ENCODE measurements at places on chromosomes 7 and 10. TPM values are rescaled to one million over a fixed set of nuclear protein-coding genes. Genes with fewer than 3 reads are reported as not detected.

DNA sequence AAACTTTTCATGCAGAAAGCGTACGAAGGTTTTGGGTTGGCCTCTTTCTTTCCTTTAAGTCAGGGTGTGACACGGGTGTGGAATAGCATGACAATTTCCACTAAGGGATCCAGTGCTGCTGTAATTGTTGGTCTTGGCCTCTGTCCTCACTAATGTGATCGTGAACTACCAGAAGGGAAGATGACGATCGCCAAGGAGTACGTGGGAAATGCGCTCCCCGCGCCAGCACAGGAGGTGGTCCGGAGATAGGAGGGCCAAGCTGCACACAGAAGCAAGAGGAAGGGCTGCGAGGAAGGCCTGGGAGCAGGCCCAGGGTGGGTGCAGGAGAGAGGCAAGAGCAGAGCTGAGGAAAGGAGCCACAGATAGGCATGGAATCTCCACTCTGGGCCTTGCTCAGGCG lies 79.7 kb upstream of the PODXL start:
- no peak for DNase-seq

Gene SPDYE11
- not detected for total RNA-seq

DNA sequence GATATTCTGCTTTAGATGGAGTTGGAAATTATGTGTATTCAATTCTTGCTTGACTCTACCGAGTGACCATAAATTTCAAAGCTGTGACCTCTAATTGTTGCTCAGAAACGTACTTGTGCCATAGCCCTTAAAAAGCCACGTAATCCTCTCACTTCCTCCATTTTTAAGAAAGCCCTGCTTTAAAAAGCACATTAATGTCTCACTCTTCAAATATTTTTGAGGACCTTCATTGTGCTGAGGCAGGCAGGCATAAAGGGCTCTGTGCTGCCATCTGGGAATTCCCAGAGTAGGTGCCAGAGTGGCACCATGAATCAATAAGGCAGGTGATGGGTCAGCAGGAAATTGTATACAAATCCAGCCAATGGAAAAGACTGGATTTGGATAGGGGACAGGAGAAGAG lies 97.7 kb upstream of the FAM204A start:
- no peak for DNase-seq

DNA sequence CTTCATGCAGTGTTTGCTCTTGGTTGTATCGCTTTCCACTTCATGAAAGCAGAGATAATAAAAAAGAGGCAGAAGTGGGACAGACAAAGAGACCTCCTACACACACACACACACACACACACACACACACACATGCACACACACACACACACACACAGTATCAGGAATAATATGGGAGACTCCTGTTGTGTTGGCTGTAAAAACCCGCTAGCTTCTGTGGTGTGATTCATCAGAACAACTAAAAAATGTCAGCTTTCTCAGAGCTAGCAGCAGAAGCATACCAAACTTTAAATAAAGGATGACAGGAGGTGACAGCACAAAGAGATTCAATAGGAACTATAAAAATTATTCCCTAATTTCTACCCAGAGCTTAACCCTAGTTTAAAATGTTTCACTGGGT lies 148.2 kb upstream of the LRRTM3 start:
- DNase-seq, result no peak

DNA sequence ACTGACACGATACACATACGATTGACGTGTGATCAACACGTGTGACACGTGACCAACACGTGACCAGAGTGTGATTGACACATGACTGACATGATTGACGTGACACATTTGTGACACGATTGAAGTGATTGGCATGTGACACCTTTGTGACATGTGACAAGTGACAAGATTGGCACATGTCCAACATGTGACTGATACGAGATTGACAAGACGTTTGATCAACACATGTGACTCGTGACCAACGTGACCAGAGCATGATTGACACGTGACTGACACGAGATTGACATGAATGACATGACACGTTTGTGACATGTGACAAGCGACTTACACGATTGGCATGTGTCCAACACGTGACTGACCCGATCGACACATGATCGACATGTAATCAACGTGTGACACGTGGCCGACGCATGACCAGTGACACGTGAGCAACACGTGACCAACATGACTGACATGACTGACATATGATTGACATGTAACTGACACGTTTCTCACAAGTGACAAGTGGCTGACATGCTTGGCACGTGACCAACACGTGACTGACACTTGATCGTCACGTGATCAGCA lies 22.0 kb downstream of the CRPPA start:
- no peak for DNase-seq

Gene C10orf143
- total RNA-seq, result 3.7 TPM

GRCh38 chr7:151012911-151013347 lies 11.4 kb downstream of the ATG9B start:
- DNase-seq, result no peak

Gene EN2
- not detected for total RNA-seq

Gene SDHAF3
- 12.3 TPM for total RNA-seq

Gene KLHDC10
- 34.2 TPM for total RNA-seq

Gene OR2A1
- 0.15 TPM for total RNA-seq

Gene SNX8
- 43.1 TPM for total RNA-seq

Gene SORBS1
- 58.2 TPM for total RNA-seq

Gene PNLIPRP3
- not detected for total RNA-seq

Gene HMX3
- total RNA-seq, result not detected

- DNase-seq, result no peak
Observed at GRCh38 chr10:132143162-132143561, 43.6 kb upstream of the DPYSL4 start.

DNA sequence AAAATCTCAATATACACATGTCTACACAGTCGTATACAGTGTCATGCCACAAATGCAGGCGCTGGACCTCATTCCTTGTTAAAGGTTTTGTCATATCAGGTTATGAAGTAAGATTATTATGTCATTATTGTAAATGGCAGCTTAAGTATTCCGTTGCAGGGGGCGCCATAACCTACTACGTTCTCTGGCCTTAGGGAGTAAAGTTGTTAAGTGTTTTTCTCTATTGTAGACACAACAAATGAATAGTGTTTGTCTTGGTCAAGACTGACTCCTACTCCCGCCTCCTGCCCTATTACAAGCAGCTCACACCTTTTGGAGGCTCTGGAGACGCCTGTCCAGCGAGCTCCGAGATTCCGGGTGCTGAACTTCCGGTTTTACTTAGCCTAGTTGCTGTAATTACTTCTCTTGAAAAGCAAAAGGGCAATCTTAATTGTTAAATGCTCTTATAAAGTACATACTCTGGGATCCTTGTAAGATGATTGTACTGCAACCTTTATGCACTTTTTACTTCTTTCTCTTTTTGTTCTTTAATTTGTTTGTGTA lies 994 bp downstream of the GATAD1 start:
- peak; percentile 72 for DNase-seq

- no peak for DNase-seq
Observed at GRCh38 chr7:26429168-26429567, 137.5 kb downstream of the SNX10 start.

GRCh38 chr7:106010866-106011265 lies 47.8 kb downstream of the CDHR3 start:
- no peak for DNase-seq

- no peak for DNase-seq
Observed at GRCh38 chr10:28788252-28788651, 110.9 kb downstream of the BAMBI start.

DNA sequence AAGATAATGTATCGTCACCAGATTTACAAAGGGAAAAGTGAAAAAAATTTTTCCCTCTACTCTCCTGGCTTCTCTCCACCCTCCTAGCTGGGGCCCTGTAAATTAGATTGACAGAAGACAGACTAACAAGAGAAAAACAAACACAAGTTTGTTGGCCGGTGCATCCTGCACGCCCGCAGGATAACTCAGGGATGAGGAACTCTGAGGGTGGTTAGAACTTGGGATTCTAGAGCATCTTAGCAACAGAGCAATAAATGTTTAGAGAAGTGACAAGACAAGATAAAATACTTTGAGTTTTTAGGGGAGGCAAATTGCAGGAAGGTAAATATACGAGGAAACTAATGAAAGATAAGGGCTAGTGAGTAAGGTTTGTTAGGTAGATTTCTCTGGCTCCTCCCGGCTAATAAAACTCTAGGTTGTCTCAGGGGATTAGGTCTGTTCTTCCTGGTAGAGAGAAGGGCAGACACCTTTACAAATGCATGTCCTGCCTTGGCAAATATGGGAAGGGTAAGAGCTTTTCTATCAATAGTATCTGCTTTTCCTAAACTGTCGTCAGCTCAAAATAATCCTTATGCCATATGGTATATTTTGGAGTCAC lies 4.3 kb upstream of the UCN3 start:
- no peak for DNase-seq

DNA sequence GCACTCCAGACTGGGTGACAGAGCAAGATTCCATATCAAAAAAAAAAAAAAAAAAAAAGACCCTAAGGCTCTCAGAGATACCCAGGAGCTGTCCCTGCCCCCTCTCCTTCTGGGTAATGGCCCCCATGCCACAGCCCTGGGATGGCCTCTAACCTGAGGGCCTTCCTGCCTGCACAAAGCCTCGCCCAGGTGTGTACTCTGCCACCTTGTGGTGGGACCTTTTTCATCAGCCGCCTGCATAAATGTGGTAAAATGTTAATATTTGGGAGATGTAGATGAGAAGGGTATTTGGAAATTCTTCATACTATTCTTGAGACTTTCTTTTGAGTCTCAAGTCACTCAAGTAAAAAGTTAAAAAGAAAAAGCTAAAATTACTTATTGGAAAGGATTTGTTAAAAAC lies 46.3 kb upstream of the RNF216 start:
- peak; percentile 52 for DNase-seq

Gene SSC4D
- total RNA-seq, result 1.7 TPM

Gene RET
- total RNA-seq, result 0.68 TPM

Gene SAMD9
- total RNA-seq, result 24.3 TPM

- no peak for DNase-seq
Observed at GRCh38 chr7:121048195-121048594, 59.7 kb downstream of the CPED1 start.

DNA sequence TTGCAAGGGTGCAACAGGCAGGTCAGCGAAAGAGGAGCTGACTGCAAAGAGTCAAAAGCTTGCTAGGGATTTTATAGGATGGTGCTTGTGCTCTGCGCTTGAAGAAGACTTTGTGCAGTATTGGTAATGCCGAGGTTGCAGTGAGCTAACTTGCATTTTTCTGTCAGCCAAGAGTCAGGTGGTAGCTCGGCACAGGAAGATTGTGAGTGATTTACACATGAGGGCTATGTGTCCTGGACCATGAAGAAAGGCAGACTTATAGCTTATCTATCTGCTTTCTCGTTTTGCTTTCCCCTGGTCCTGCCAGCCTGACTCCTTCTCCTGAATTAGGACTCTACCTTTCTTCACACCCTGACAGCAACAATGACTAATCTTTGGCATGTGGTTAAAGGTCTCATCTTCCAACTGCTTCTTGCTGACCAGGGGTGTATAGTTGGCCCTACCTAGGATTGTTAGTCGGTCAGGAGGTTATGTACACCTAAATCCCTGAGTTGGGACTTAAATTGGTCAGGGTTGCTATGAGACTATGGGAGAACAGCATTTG lies 4.1 kb upstream of the SYPL1 start:
- DNase-seq, result no peak

GRCh38 chr7:66720561-66720960 lies 20.0 kb upstream of the RABGEF1 start:
- no peak for DNase-seq

DNA sequence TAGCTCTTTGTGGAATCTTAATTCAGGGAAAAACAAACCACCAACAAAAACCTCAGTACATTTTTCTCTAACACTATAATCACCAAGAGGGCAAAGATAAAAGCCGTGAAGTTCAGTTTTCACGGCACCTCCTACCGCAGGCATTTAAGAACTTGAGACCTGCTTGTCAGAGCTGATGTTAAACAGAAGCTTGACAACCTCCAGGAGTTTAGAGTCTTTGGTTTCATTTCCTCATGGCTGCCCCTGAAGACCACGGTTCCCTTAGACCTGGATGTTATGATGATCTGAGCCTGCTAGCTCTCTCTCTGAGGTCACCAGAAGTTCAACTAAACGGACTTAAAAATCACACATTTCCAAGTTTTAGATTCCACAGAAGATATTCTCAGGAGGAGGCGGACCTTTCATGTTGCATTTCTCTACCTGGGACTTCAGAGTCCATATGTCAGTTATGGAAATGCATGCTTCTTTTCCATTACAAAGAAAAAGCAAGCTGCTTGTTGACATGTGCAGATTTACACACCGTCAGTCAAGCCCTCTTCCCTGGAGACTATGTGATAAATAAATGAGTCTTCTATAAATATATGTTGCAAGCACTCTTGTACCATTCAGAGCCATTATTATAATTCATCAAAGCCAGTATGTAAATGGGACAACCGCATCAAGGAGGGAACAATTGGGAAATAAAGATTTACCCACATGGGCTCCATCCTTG lies 258.0 kb downstream of the GFRA1 start:
- DNase-seq, result no peak

- no peak for DNase-seq
Observed at GRCh38 chr7:5489991-5490536, 66.4 kb upstream of the TNRC18 start.

- DNase-seq, result no peak
Observed at GRCh38 chr7:32204361-32205018, 134.3 kb upstream of the PDE1C start.

Gene HOXA13
- not detected for total RNA-seq

DNA sequence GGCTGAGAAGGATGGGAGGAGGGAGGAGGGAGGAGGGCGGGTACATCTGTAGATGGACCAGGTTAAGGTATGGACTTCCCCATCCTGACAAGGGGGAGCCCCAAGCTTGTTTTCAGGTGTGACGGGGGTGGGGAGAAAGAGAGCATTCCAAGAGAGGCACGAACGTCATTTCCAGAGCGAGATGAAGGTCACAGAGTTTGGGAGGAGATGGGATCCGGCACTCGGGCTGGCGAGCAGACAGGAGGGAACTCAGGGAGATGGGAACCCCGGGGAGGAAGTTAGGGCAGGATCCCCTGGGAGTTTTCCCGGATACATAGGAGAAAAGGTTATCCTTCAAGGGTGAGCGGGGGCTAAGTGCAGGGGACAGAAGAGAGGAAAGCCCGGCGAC lies 118.8 kb downstream of the CUX1 start:
- DNase-seq, result no peak

DNA sequence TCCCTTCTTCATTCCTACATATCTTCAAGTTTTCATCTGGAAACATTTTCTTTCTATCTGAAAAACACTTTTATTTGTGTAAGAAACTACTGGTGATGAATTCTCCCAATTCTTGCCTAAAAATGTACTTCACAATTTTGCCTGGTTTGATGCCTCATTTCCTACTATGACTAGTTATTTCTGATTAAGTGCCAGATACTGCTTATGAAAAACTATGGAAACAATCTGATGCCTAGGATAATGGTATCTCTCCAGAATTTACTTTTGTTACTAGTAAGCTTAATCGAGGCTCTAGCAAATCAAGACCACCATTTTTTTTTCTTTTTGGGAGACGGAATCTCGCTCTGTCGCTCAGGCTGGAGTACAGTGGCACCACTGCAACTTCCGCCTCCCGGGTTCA lies 31.3 kb downstream of the CACUL1 start:
- no peak for DNase-seq

Measured in lower lobe of right lung (tissue), 2 donors.